Stimulated activated CD8-positive, alpha-beta memory T cell treated with anti-CD3 and anti-CD28 coated beads, Interleukin-12 subunit alpha, Interleukin-12 subunit beta, amount 100 ng/mL, for 1 hour (primary cell): ENCODE measurements at places on chromosomes 11 and 22.
A peak's percentile ranks its signal among the peaks of the same experiment; 100 is the strongest.

GRCh38 chr22:20438678-20439492 is 1.3 kb upstream of the SCARF2 start:
- DNase-seq = no peak

- no peak for DNase-seq
These were observed 49.9 kb upstream of the FADD start for GRCh38 chr11:70153133-70153727.

DNA sequence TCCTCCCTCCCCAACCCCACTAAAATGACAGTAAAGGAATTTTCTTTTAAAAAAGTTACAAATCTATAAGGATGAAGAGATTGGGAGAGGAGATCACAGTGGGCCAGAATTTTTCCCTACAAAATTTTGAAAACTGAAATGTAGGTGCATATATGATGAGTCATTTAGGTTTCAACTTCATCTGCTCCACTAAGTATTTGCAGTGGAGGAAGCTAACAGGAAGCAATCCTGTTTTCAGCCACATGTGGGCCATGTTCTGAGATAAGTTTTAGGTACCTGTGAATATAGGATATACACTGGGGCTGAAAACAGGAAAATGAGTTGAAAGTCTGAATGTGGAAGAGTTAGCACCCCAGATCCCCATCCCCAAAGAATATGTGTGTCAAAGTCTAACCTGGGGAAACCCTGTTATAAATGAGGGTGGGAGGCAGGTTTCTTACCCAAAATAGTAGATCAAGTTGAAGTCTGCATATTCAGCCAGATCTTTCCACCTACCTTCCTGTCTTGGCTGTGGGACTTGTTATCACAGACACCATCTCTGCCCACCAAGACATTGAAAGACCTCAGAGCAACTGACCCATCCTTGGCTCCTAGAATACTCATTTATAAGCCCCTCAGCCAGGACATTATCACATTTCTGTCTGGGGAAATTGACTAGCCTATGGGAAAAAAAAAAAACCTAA is 87.3 kb downstream of the PACS1 start:
- DNase-seq = no peak

- DNase-seq = no peak
These were observed 86.5 kb upstream of the CARD18 start for GRCh38 chr11:105226091-105226490.

GRCh38 chr11:77705195-77705875 is 67.7 kb upstream of the CLNS1A start:
- DNase-seq = no peak

DNA sequence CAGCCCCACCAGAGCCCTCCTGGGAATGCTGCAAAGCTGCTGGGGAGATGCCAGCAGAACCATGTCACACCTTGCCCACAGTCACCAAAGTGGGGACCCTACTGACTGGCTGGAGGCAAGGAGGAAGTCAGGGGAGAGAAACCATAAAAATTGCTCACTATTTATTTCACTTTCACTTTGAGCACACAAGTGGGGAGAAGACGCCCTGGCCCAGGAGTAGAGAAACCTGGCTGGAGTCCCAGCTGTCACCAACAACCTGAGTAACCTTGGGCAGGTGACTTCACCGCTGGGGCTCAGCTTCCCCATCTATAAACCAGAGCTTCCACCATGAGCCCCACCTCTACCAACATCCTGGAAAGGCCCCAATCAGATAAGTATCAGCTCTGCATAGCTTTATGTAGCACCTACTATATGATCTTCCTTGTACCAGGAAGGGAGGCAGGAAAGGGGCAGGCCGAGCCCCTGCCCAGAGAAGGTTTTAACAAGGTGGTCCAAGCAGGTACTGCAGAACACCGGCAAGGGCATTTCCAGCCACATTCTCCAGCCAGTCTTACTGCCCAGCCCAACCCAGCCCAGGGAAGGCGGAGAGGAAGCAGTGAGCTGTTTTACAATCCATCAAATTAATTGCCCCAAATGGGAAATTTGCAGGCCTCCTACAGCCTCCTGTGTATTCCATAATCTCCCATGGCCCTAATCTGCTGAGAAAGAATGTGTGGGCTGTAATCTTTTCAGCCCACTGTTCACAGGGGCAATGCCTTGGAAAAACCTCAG is 27.6 kb downstream of the PLEKHA7 start:
- peak; percentile 3 for DNase-seq

GRCh38 chr11:58775066-58775708 is 43.4 kb upstream of the GLYAT start:
- no peak for DNase-seq

GRCh38 chr22:29780220-29780619 is 13.1 kb downstream of the UQCR10 start:
- DNase-seq = no peak

DNA sequence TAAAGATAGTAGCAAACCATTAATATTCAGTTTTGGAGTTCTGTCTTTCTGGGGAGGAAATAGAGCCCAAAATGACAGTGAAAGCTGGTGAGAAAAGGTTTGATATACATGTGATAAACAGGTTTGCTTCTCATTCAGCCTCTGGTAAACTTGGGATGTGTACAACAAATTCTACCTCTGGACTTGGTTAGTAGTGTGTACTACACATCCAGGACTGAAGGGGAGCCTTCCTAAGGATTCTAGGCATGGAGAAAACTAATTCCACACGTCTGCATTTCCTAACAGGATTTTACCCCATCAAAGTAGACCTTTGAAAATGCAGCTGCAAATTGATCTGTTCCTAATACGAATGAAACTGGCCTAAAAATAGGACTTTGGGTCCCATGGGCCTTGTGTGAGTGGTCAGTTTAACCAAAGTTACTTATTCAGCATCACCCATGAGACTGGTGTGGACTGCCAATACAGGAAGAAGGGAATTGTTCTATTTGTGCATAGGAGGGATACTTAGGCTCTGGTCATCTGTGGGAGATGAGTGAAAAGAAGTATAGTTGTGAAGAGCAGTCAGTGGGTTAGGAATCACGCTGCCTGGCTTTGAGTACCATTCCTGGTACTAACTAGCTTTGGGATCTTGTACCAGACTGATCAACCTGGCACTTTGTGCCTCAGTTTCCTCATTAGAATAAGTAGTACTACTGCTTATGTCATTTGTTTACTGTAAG is 74.2 kb downstream of the YAP1 start:
- no peak for DNase-seq

- no peak for DNase-seq
These were observed 1.4 kb downstream of the CTTN start for GRCh38 chr11:70399681-70400112.

- DNase-seq = no peak
These were observed 95.5 kb downstream of the SIK3 start for GRCh38 chr11:117002639-117003299.

- DNase-seq = no peak
These were observed 133.5 kb downstream of the COMMD9 start for GRCh38 chr11:36155770-36156160.

GRCh38 chr11:26287067-26287518 is 44.8 kb upstream of the ANO3 start:
- no peak for DNase-seq

GRCh38 chr22:36663561-36663960 is 40.0 kb downstream of the CACNG2 start:
- DNase-seq = no peak

DNA sequence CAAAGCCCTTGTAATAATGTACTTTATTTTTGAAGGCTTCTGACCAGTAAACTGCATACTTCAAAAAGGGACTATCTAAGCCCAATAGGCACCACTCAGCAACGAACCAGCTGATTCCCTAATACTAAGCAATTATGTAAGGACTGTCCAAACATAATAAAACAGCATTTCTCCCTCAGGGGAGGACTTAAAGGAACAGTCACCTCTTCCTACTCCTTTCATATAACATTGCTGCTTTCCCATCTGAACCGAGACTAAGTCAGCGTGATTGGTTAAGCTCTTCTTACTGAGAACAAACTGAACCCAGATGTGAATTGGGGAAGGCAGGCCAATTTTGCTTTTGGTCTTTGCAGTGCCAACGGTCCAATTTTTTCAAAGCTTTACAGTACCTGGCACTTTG is 420.0 kb downstream of the METTL15 start:
- DNase-seq = no peak

GRCh38 chr11:41225856-41226633 is 233.4 kb downstream of the LRRC4C start:
- no peak for DNase-seq

- DNase-seq = peak; percentile 53
These were observed 3.9 kb upstream of the BCL9L start for GRCh38 chr11:118929501-118930093.

DNA sequence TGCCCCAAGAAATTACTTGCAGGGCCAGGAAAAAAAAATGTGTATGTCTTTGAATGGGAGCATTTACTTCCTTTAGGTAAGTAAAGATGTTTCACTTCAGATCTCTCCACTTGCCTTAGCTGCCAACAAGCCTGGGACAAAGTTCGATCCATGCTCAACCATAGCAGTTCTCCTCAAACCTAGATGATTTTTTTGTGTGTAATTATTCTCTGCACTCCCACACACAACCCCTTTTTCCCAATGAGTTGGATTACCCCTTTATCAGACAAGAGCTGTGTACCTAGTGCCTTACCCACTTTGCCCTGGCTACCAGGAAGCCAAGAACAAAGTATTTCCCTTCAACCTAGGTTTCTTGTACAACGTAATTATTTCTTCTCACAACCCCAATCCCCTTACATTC is 35.6 kb downstream of the TPBGL start:
- no peak for DNase-seq

- no peak for DNase-seq
These were observed 6.1 kb downstream of the CDC42EP1 start for GRCh38 chr22:37566329-37566837.

- DNase-seq = no peak
These were observed 56.1 kb downstream of the MED15 start for GRCh38 chr22:20563466-20563906.

DNA sequence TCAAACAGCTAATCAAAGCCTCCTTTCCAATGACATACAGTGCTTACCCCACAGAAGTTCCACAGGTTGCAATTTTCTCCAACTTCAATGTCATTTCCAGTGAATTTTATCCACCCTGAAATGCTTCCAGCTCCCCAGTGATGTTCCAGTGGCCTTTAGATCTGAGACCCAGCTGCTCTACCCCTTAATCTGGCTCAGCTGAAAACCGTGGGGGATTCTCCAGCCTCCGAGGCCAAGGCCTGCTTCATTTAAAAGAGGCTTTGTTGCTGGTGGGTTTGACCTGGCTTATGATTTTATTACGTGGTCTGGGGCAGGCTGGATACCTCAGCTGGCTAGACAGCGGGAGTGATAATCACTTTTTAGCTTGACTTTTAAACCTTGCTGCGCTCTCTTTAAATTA is 10.9 kb downstream of the HEPHL1 start:
- DNase-seq = no peak

GRCh38 chr11:112085822-112086421 is 634 bp downstream of the TIMM8B start:
- DNase-seq = peak; percentile 1

- DNase-seq = no peak
These were observed 32.7 kb downstream of the FLI1 start for GRCh38 chr11:128726458-128727139.

DNA sequence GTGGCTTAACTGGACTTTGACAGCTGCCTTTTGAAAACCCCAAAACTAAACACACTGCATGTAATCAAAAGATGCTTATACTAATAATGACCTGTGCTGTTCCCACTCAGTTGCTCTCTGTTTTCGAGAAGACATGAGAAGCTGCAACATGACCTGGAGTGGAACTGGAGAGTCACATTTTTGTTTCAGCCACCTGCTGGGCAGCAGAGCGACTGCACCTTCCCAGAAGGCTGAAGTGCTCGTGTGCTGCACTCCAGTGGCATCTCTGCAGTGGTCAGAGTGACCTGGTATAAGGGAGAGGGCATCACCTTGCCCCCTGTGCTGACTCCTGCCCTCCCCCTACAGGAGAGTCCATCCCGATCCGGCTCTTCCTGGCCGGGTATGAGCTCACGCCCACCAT is 8.6 kb downstream of the THYN1 start:
- DNase-seq = no peak

GRCh38 chr22:21106000-21106399 is 60.3 kb downstream of the LRRC74B start:
- no peak for DNase-seq

- DNase-seq = no peak
These were observed 133.9 kb upstream of the BMAL1 start for GRCh38 chr11:13143486-13144297.

GRCh38 chr11:46271875-46272815 is 5.3 kb upstream of the CREB3L1 start:
- no peak for DNase-seq

DNA sequence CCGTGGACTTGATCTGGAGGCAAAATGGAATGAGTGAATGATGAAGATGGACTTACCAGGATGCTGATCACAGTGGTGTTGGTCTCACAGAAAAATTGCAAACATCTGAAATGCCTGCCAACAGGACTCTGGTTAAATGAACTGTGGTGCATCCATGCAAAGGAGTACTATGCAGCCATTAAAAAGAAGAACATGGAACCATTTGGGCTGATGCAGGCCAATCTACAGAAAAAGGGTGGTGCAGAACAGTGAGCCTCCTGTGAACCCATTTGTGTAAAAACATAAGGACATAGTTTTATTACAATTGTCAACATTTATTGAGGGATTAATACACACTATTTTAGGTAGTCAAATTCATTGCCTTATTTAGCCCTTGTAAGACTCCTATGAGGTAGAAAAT is 111.9 kb downstream of the MN1 start:
- no peak for DNase-seq

GRCh38 chr11:24870048-24870447 is 373.2 kb downstream of the LUZP2 start:
- no peak for DNase-seq

GRCh38 chr11:35751664-35752061 is 89.1 kb downstream of the TRIM44 start:
- no peak for DNase-seq

GRCh38 chr11:117999354-117999993 is 13.3 kb downstream of the IL10RA start:
- no peak for DNase-seq

- no peak for DNase-seq
These were observed 45.1 kb upstream of the ELF5 start for GRCh38 chr11:34558673-34559072.

GRCh38 chr22:29883775-29884097 is 762 bp downstream of the MTMR3 start:
- DNase-seq = no peak

DNA sequence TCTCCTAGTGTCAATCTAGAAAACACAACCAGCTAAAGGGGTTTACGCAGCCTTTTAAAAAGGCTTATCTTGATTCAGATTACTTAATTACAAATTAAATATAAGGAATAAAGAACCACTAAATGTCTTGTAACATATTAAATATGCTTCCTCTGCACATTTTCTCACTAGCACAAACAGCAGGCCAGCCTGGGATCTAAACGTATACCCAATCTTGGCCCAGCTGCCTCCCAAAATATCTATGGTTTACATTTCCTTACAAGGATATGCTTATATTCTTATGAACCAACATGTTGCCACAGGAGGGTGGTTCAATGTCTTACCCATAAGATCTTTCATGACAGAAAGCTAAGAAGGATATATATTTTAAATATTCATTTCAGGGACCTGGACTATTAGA is 7.7 kb downstream of the LGR4 start:
- no peak for DNase-seq

DNA sequence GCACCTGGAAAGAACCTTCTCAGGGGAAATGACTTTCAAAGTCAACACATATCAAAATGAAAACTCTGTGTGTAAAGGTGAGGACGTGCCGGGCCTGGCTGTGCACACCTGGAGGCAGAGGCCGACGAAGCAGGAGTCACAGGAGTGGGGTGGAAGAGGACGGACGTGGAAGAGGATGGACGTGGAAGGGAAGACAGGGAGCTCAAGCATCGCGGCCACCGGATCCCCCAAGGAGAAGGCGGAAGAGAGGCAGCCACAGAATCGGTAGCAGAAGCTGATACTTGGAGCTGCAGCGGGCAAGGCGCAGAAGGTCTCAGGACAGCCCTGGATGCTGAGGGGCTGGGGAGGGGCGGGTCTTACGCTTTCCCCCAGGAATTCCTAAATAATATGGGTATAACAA is 519.8 kb downstream of the BRD1 start:
- no peak for DNase-seq
